ENCODE measurements at places on chromosomes 7 and 10.

- peak; percentile 27 for DNase-seq
Observed at GRCh38 chr10:21649454-21649872, 115.4 kb downstream of the MLLT10 start.

DNA sequence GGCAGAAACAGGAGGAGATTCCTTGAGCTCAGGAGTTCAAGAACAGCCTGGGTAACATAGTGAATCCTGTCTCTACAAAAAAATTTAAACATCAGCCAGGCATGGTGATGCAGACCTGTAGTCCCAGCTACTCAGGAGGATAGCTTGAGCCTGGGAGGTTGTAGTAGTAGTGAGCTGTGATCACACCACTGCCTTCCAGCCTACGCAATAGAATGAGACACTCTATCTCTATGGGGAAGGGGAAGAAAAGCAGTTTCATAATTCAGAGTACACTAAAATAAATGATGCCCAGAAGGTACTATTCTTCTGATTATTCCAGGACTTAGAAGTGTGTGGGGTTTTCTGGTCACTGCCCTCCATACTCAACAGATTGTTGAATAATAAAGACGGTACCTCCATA is 177.3 kb downstream of the KMT2E start:
- no peak for DNase-seq

GRCh38 chr7:36265680-36266079 is 112.6 kb downstream of the EEPD1 start:
- DNase-seq: no peak

DNA sequence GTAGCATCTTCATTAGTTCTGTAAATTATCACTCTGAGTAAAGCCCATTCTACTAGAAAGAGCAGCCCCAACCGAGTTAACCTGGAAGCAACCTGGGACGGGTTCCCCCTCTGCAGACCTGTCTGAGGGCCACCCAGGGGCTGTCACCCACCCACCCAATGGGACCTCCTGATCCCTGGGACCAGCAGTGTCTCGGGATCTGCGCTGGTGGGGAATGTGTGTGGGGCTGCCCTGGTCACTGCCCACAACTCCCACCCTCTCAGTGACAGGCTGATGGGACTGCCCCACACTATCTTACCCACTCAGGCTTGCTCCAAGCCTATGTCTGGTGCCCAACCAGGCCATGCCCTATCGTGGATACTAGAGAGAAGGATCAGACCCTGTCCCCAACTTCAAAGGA is 215.0 kb downstream of the GRID1 start:
- no peak for DNase-seq

DNA sequence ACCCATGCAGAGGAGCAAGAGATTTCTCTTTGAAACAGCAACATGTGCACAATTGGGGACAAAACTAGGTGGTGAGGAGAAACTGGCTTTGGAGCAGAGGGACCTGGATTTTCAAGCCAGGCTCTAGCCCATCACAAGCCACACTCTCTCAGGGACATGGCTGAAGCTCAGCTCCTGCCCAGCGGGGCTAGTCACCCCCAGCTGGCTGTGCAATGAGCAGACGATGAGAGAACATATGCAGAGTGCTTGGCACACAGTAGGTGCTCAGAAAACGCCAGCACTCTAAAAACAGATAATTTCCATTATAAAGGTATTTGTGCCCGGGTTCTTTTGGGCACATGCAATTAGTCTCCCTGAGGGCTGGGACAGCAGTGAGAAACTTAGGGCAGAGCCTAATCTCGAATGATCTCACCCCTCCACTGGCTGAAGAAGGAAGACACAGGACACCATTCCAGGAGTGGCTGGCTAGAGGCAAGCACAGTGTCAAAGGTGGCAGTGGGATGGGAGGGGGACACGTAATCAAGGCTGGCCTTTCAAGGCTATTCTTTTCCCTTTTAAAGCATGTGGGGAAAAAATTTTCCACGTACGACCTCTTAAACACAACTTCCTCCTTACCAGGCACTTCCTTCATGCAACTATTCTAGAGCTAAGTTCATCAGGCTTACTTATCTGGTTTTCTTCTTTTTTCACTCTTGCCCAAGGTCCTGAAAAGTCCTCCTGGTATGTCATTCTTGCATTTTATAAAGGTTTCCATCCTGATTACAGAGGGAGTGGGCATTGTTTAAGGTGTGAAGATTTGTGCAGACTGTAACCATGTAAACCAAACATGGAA is 15.1 kb downstream of the FAM53B start:
- DNase-seq: no peak

DNA sequence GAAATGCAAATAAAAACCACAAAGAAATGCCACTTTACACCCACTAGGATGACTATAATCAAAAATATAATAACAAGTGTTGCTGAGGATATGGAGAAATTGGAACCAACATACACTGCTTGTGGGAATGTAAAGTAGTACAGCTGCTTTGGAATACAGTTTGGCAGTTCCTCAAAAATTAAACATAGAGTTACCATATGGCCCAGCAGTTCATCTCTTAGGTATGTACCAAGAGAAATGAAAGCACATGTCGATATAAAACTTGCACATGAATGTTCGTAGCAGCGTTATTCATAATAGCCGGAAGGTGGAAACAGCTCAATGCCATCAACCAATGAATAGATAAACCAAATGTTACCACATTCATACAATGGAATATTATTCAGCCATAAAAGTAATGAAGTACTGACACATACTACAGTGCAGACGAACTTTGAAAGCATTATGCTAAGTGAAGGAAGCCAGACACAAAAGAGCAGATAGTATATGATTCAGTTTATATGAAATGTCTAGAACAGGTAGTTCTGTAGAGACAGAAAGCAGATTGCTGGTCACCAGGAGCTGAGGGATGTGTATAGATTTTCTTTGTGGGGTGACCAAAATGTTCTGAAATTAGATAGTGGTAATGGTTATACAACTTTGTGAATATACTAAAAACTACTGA is 12.4 kb downstream of the BCAP29 start:
- no peak for DNase-seq

GRCh38 chr10:78737883-78738856 is 330.6 kb upstream of the ZMIZ1 start:
- no peak for DNase-seq

DNA sequence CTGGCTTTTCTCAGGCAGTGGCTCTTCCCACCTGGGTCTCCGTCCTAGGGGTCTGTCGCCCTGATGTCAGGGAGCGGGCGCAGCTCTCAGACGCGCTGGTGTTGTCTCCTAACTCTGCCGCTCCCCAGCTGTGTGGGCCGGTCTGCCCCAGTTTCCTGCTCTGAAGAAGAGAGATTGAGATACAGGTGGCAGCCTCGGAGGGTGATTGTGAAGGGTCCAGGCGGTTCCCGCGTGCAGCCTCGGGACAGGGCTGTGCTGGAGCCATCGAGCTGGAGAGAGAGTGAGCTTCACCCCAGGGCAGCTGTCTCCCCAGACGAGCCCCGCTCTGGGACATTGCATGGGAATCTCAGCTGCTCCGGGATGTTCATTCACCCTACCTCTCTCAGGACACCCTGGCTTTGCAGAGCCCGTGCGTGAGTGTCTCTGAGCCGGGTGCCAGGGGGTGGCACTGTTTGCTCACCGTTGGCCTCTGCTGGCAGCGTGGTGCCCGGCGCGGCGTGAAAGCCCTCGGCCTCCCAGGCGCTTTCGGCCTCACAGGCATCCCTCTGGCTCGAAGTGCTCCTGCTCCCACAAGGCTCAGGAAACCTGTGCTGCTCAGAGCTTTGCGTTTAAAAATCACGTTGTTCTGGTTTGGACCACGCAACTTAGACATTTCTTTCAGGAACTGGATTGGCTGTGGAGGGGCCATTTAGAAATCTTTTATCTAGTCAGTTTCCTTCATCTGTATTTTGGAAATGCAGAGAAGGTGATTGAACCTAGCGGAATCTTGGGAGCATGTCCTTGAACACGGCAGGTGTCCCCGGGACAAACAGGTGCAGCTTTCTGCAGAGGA is 33.8 kb upstream of the ZFAND2A start:
- DNase-seq: peak; percentile 79

DNA sequence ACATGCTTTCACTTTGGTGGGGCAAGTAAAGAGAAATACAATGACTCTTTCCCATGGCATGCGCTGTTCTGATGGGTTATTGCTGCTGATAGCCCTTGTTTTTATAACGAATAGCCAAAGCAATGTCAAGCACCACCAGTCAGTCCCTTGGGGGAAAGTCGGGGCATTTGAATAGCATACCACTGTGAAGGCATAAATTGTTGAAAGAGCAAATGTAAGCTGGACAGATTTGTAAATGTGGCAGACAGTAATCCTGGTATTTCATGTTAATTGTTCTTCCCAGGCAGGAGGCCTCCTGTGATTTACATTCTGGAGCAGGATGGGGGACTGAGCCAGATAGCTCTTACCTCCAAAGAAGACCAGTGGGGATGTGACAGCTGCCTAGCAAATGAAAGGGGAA is 293.3 kb downstream of the ADRA2A start:
- DNase-seq: no peak

- DNase-seq: no peak
Observed at GRCh38 chr10:106493751-106494150, 670.8 kb downstream of the SORCS1 start.

DNA sequence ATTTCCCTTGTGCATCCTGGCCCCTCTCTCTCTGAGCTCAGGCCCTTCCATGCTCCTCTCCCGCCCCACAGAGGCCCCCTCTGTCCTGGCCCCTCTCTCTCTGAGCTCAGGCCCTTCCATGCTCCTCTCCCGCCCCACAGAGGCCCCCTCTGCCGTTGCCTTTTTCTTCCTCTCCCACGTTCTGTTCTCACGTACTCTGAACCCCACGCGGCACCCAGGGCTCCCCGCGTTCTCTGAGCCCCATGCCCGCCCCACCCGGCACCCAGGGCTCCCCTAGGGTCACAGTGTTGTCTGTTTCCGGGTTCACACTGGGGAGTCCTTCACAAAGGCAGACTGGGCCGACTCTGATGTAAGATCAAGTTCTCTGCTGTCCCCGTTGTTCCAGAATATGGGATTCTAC is 336.8 kb downstream of the DNAJB6 start:
- DNase-seq: no peak

DNA sequence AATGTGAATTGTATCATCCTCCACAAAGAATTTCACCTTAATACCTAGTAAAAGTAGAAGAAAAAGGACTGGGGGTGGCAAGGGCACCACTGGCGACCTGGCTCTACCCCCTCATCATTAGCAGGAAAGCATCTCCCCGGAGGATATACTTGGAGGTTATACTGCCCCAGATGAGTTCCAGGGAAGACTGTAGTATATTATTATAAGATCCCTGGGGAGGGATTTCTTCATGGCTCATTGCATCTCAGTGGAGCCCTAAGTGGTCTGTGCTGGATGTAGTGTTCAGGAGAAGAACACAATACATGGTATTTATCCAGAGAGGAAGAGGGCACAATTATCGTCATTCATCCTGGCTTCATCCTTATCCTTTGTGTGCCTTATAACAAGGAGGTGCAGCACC is 14.2 kb upstream of the DYNC1I1 start:
- peak; percentile 100 for DNase-seq

- no peak for DNase-seq
Observed at GRCh38 chr7:71665716-71666115, 533.8 kb downstream of the GALNT17 start.

DNA sequence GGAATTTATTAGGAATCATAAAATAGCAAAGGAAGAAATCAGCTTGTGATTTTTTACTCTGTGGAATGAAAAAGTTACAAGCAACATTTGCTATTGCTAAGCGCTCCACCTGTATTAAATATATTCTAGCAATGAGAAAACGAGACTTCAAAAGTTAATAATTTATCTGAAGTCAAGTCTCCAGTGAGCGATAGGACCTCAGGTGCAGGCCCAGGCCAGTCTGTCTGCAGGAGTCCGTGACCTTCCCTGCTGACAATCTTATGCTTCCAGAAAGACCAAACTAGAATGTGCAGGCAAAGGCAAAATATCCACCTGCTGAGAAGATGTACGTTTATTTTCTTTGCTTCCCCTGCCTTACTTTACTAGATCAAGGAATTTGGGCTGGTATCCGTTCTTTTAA is 22.7 kb downstream of the MRC1 start:
- DNase-seq: no peak

DNA sequence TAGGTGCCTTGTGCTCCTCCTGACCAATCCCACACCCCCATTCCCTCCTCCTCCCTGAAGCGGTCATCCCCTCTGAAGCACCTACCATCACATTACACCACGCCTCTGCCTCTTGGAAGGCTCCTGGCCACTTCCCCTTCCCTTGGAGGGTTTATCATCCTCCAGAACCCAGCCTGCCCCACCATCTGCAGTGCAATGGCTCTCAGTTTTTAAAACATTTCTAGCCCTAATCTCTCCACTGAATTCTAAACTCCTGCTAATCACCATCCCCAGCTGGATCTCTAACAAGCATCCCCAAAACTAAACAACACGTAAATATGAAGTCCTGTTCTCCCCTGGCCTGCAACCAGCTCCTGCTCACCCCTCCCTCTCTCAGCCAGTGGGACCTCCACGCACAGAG is 70.6 kb downstream of the PIP4K2A start:
- no peak for DNase-seq
